ENCODE measurements at places on chromosomes 5 and 9.

- DNase-seq = no peak
Observed at GRCh38 chr5:36045895-36046294, 20.8 kb downstream of the UGT3A2 start.

GRCh38 chr5:92309336-92309991 lies 926.3 kb upstream of the ARRDC3 start:
- no peak for DNase-seq

DNA sequence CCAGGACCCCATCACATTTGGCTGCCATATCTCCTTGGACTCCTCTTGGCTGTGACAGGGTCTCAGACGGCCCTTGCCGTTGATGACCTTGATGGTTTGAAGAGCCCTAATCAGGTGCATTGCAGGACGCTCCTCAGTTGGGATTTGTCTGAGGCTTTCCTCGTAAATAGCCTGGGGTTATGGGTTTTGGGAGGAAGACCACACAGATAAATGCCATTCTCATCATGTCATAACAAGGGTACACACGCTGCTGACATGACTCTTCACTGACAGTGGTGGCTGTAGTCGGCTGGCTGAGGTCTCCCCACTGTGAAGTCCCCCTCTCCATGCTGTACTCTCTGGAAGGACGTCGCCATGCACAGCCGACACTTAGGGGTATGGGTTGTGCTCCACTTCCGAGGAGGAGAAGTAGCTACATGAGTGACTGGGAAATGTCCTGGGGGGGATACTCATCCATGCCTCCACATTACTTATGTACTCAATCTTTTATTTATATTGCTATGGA lies 42.9 kb upstream of the SPTLC1 start:
- no peak for DNase-seq

GRCh38 chr5:8340739-8341344 lies 471.9 kb downstream of the MTRR start:
- no peak for DNase-seq

GRCh38 chr5:98296426-98296825 lies 477.0 kb upstream of the RGMB start:
- no peak for DNase-seq

- DNase-seq = no peak
Observed at GRCh38 chr9:93865245-93865644, 89.9 kb downstream of the BARX1 start.

- DNase-seq = no peak
Observed at GRCh38 chr5:121218086-121218485, 633.6 kb upstream of the FTMT start.

- DNase-seq = no peak
Observed at GRCh38 chr9:3386753-3387152, 139.0 kb downstream of the RFX3 start.

DNA sequence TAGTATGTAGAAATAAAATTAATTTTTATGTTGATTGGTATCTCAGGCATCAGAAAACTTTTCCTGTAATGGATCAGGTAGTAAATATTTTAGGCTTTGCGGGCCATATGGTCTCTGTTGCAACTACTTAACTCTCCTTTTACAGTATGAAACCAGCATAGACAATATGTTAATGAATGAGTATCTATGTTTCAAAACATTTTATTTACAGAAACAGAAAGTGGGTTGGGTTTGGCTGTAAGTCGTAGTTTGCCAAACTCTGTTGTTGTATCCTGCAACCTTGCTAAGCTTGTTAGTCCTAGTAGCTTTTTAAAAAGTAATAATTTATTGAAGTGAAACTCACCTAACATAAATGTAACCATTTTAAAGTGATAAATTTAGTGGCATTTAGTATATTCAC lies 132.1 kb downstream of the NR3C1 start:
- DNase-seq = no peak

GRCh38 chr9:38342096-38342495 lies 50.4 kb upstream of the ALDH1B1 start:
- DNase-seq = no peak

- DNase-seq = no peak
Observed at GRCh38 chr5:171649075-171649401, 136.6 kb upstream of the SMIM23 start.

GRCh38 chr5:132608107-132608506 lies 49.9 kb upstream of the IL13 start:
- no peak for DNase-seq

- no peak for DNase-seq
Observed at GRCh38 chr5:1312206-1312605, 17.3 kb upstream of the TERT start.

DNA sequence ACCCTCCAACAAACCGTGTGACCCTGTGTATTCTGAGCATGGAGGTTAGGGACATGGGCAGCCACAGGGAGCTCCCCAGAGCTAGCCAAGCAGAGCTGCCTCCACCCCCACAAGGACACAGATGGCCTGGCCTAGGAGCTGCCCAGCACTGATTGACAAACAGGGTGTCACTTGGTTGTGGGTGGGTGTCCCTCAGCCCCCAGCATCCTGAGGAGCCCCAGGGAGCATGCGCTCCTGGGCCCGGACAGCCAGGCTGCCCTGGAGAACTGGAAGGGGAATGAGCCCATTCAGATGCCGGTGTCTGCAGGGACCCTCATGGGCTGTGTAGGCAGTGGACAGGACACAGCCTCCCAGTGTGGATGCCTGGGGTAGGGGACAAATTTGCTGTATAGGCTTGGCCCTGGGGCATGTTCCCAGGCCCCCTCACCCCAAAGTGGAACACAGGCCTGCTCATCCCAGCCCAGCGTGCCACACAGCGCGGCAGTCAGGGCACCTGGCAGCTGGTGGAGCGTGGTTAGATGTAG lies 124.8 kb upstream of the LMX1B start:
- DNase-seq = peak; percentile 40

GRCh38 chr9:127555840-127556820 lies 55.9 kb upstream of the STXBP1 start:
- DNase-seq = no peak

DNA sequence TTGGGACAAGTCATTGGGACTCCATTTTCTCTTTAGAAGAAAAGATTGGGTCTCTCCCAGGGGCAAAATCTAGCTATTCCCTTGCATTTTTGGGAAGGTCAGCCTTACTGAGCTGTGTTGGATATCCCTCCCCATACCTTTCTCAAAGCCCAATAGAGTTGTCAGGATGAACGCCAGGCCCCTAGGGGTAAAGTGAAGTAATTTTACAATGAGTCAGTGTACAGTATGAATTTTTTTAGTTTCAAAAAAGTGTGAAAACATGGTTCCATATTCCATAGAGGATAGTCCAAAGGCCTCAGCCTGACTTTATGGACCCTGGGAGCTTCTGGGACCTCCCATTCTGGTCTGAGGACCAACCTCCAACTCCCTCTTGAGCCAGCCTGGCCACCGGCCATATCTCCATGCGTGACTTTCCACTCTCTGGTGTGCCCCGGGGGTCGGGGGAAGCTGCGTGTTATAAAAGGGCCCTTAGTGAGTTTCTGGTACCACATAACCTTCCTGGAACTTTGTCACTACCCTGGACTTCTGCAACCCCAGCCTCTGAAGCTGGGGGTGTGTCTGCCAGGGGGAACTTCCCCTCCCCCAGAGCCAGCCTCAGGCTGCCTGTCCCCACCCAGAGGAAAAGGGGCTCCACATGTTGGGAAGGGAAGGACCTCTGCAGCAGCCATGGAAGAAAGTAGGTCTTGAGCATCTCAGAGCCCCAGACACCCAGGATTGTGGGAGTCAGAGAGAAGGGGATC lies 52.4 kb upstream of the SYNPO start:
- DNase-seq = no peak

DNA sequence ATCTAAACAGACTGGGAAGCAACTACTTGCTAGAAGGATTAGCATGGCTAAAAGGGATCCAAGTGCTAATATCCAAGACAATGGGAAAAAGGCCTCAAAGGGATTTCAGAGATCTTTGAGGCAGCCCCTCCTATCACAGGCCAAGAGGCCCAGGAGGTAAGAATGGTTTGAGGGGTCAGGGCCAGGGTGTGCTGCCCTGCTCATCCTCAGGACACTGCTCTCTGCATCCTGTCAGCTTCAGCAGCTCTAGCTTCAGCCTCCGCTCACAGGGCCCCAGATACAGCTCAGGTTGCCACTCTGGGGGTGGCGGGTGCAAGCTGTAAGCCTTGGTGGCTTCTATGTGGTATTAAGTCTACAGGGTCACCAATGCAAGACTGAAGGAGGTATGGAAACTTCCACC lies 278.7 kb downstream of the PARP8 start:
- no peak for DNase-seq

- DNase-seq = no peak
Observed at GRCh38 chr5:147836439-147836838, 5.0 kb upstream of the SPINK1 start.

DNA sequence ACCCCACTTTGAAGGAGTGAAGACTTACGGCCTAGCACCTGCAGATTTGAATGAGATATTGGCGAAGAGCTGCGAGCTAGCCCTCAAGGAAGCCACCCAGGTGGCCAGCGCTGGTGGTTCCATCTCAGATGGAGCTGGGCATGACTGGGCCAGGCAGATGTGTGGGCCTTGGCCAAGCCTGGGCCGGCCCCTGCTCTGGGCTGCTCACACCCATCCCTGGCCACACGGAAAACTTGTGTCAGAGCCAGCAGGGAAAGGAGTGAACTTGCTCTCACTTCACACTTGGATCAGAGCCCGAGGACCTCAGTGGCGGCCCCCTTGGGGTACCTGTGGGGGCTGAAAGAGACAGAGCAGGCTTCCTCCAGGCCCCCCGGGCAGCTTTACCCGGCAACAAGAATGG lies 44.2 kb downstream of the ROPN1L start:
- DNase-seq = no peak

DNA sequence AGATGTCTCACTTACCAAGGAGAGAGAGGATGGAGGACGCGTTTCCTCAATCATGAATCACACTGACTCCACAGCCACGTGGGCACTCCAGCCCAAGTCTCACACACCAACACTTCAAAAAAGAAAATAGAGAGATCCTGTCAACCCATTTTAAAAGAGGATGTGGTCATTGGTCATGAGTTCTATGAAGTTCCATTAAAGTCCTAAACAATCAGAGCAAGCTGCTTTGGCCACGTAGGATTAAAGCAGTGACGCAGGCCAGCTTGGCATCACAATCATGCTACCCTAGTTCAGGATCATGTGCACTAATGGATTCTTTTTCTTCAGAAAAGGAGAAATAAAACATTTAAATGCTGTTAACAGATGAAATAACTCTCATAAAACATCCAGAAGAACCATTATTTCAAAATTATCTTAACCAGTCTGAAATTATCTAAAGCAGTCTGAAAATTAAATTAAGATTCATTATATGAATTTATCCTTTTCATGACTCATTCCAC lies 108.1 kb downstream of the SEMA5A start:
- no peak for DNase-seq

DNA sequence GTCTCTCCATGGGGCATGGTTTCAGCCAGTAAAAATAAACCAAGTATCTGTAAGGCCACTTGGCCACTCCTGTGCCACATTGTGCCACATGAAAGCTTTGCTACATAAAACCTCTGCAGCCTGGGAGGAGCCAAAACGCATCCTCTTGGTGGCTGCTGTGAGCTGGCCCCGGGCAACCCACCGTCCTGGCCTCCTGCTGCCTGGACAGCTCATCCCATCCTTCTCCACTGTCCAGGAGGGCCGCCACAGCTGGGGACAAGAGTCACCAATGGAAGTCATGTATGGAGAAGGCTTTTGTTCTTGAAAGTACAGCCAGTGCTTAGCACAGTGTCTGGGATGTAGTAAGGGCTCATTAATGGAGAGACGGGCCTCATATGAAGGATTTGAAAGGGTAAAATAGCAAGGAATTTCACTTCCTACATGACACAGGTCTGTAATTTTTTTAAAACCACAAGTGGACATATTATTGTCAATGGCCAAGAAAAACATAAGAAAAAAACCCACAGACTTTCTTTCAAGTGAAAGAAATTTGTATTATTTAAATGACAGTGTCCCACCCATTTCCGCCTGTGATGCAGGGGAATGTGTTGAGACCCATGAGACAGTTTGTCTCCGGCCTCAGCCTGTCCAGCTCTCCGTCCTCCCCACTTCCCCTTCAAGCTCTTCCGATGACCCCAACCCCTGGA lies 6.6 kb downstream of the PTGES start:
- no peak for DNase-seq

GRCh38 chr9:87350915-87351314 lies 146.8 kb upstream of the DAPK1 start:
- no peak for DNase-seq

DNA sequence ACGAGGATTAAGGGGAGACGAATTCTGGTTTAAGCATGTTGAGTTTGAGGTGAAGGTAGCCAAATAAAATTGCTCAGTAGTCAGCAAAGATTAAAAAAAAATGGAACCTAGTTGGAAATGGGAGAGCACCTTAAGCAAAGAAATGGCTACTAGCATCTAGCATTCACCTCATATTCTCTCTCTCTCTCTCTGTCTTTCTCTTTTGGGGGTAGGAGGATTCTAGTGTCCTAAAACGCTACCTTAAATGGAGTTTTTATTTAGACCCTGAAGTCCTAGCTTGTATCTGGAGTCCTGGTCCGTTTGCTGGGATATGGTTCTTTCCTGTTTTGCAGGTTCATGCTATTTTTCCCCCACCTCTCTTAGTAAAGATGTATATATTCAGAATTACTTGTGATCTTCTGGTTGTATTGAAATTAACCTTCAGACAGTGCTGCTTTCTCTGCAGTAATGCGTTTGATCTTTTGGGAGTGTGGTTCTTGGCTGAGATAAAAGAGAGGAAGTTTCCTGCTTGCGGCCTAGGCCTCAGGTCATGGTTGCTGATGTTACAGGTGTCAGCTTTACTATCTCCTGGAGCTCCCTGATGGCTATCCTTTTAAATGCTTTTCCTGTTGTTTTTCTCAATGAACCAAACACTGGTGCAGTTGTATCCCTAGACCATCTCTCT lies 8.0 kb downstream of the TGFBR1 start:
- DNase-seq = no peak

- no peak for DNase-seq
Observed at GRCh38 chr5:63111891-63112290, 533.3 kb downstream of the LRRC70 start.

- DNase-seq = no peak
Observed at GRCh38 chr9:68904454-68904853, 109.5 kb downstream of the PRKACG start.

GRCh38 chr9:130289711-130290241 lies 24.2 kb downstream of the HMCN2 start:
- DNase-seq = no peak

DNA sequence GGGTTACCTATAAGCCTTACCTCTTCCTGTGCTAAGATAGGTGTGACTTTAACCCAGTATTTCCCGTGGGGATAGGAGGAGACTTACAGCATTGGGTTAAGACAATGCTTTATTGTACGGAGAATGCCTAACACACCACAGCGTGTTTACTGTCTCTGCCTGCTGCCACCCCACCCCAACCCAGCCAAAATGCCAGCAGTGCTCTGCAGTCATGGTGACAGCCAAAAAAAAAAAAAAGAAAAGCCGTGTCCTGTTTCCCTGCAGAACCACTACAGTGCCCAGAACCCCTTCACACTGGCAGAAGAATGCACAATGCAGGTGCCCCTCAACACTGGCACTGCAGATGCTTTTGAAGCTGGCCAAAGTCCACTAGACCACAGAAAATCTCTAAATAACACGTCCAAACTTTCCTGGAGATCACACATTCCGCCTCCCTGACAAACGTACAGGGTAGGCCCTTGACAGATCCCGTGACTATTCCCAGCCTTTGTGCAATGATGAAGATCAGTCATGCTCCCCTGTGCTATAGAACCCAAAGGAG lies 102.2 kb downstream of the SERINC5 start:
- DNase-seq = peak; percentile 68

GRCh38 chr5:11104210-11104609 lies 343.2 kb upstream of the DAP start:
- DNase-seq = peak; percentile 17
